Effector memory CD4-positive, alpha-beta T cell (primary cell): ENCODE measurements at places on chromosomes 2 and 18.
A peak's percentile ranks its signal among the peaks of the same experiment; 100 is the strongest.

DNA sequence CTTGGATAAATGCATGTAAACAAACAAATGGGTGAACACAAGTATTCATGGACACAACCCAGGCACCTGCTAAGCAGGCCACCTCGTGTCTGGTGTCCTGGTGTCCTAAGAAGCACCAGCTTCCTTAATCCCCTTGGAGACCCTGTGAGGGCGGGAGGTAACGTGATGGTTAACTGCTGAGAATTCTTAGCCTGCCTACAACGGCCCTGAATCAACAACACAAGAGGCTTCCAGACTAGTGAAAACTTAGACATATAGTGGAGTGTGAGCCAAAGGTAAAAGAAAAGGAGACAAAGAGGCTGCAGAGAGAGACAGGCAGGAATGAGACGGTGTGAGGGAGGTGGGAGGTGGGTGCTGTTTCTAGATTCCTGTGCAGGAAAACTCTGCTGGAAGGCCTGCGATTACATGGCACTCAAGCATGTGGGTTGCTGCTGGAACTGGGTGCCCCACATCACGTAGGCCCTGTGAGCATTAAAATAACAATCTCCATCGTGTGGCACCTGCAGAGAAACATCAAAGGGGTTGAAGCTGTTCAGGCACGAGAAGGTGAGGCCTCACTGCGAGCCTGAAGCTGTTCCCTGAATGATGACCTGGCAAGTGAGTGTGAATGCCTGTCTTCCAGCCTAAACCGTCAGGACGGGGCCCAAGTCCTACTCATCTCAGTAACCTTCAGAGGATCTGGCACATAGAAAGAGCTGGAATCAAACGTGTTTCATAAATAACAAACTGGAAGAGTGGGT is 64.2 kb downstream of the RPL37A start:
- no peaks in the 10 kb centered on the region for H3K4me1 ChIP-seq
- no peak overlapping the region for H3K4me3 ChIP-seq
- no peaks in the 10 kb centered on the region for H3K36me3 ChIP-seq
- H3K27me3 ChIP-seq, result no peaks in the 10 kb centered on the region

- H3K27me3 ChIP-seq, result no peaks in the 10 kb centered on the region
- no peaks in the 10 kb centered on the region for H3K36me3 ChIP-seq
- no peak for DNase-seq
Measured at GRCh38 chr2:140865837-140866236, 1265.0 kb downstream of the LRP1B start.

DNA sequence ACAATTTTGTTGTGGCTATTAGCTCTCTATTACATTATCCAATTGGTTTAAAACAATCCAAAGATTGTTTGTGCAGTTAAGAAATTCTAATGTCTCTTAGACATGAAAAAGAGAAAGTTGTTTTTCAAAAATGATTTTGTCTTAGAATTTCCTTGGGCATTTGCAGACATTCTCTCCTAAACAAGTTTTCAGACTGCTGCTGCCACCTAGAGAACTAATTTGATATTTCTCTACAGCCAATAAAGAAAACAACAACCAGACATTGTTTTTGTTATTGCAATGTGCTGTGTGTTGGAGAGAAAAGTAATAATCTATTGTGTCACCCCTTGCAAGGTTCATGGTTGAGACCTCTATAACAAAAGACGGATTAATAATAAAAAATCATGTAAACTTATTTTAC is 119.0 kb upstream of the SYT4 start:
- H3K4me3 ChIP-seq, result no peak overlapping the region
- H3K27me3 ChIP-seq, result no peaks in the 10 kb centered on the region
- H3K36me3 ChIP-seq, result no peaks in the 10 kb centered on the region
- H3K4me1 ChIP-seq, result no peaks in the 10 kb centered on the region
- DNase-seq, result no peak
- H3K27ac ChIP-seq, result no peak overlapping the region

DNA sequence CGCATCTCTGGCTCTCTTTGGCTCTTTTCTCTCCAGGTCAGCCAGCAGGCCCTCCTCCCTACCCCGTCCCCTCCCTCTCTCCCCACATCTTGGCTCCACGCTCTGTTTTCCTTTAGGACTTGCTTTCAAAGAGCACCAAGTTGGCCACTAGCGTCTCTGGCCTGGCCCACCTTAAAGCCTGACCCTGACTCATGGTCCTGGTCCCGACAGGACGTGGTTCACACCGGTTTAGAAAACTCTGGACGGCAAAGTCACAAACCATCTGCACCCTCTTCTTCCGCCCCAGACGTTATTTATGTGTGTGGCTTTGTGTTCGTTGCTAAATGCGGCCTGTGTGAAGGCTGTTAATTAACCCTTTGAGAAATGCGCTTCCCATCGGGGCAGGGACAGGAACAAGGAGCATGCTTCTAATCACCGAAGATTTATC is 169.0 kb upstream of the HAAO start:
- no peak overlapping the region for H3K27ac ChIP-seq
- no peaks in the 10 kb centered on the region for H3K4me1 ChIP-seq
- no peaks in the 10 kb centered on the region for H3K36me3 ChIP-seq
- DNase-seq, result no peak
- H3K4me3 ChIP-seq, result no peak overlapping the region

DNA sequence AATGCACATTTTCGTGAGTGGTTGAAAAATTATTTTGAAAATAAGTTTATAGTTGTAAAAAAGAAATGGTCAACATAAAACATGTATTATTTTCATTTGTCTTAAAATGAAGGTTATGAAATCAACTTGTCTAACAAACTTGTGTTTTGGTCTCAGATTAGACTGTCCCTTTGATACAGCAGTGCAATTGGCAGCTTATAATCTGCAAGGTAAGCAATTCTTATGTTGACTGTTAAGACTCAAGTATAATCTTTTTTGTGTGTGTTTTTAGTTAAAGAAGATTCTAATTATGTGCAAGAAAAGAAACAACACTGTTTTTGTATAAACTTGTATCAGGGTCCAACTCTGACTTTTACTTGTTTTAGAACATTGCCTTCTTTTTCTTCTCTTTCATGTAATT is 62.7 kb downstream of the EPB41L5 start:
- no peaks in the 10 kb centered on the region for H3K27me3 ChIP-seq
- H3K36me3 ChIP-seq, result no peaks in the 10 kb centered on the region
- H3K4me3 ChIP-seq, result no peak overlapping the region
- no peaks in the 10 kb centered on the region for H3K4me1 ChIP-seq

DNA sequence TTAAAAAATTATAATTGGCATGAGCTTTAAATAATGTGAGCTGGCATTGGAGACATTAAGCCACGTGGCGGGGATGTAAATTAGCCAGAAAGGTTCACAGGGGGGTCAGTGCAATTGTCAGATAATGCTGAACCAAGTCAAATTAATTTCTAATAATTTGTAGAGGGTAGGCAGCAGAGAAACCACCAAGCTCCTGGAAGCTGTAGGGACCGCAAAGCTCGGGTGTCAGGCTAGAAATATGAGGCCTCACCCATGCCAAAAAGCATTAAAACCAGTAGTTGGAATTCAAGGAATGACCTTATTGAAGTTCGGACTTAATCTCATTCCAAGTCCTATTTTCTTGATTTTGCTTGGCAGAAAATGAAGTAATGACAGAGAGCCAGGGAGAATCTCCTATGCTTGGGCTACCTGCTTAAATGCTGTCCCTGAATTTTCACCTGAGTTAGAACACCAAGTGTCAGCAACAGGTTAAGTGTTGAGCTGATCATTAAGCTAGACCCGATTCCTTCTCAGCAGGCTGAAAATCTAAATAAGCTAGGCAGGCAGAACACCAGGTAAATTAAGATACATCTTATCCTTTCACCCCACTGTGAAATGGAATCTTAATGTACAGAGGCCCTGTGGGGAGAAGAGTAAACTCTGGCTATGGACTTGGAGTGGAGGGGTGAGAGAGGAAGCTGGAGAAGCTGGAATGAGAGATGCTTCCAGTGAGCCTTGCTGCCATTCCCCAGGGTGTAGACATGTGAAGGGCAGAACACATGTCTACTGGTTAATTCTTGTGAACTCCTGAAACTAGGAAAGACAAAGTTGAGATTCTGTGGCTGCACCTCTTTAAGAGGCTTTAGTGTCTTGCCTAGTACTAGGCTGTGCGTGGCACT is 520.0 kb downstream of the SLC4A3 start:
- no peak overlapping the region for H3K27ac ChIP-seq
- H3K4me1 ChIP-seq, result no peaks in the 10 kb centered on the region
- H3K36me3 ChIP-seq, result no peaks in the 10 kb centered on the region
- no peak for DNase-seq
- H3K27me3 ChIP-seq, result no peaks in the 10 kb centered on the region

DNA sequence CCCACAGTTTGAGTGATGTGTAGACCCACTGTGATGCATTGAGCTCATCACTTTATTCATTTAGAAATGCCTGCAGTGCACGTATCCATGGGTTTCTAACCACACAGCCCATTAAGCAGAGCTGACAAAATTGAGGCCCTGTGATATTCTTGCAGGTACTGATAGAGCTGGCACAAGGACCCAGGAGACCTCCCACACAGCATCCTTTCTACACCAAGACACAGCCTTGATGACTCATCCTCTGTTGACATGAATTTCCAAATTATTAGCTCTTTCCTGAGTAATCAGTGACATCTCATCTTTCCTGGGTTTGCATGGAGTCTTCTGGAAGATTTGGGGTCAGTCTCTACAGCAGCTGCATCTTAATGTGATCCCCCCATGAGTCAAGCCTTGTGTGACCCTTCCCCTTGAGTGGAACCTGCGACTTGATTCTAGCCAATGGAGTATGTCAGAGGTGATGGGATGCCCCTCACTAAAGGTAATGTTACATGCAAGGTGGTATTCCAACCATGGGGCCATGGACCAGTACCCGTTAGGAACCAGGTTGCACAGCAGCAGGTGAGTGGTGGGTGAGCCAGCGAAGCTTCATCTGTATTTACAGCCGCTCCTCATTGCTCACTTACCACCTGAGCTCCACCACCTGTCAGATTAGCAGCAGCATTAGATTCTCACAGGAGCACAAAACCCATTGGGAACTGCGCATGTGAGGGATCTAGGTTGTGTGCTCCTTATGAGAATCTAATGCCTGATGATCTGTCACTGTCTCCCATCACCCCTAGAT is 181.1 kb upstream of the ARL4C start:
- no peak overlapping the region for H3K27ac ChIP-seq
- no peaks in the 10 kb centered on the region for H3K27me3 ChIP-seq
- H3K36me3 ChIP-seq, result no peaks in the 10 kb centered on the region
- H3K4me3 ChIP-seq, result no peak overlapping the region
- no peak for DNase-seq

DNA sequence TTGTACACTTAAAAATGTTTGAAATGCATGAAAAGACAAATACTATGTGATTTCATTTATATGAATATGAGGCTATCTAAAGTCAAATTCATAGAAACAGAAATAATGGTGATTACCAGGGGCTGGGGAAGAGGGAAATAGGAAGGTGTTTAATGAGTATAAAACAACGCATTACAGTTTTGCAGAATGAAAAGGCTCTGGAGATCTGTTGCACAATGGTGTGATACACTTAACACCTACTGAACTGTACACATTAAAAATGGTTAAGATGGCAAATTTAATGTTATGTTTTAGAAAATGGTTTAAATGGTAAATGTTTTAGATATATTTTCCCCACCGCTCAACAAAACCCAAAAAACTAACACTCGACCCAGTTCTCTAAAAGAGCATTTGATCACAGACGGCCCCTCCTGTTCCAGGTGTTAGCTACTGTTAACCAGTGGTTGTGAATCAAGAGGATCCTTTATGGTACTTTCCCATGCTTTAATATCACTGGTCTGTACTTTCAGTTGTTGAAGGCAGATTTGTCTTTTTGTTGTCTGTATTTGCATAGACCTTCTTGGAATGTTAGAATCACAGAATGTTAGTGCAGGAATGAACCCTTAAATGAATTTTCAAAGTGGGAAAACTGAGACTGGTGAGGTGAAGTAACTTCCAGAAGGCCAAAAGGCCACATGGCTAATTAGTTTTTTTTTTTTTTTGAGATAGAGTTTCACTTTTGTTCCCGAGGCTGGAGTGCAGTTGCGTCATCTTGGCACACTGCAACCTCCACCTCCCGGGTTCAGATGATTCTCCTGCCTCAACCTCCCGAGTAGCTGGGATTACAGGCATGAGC is 10.2 kb downstream of the RAB10 start:
- H3K36me3 ChIP-seq, result peaks cover 3% of the 10 kb centered on the region
- no peak for DNase-seq
- H3K27me3 ChIP-seq, result no peaks in the 10 kb centered on the region
- H3K4me3 ChIP-seq, result peak overlapping the region; percentile 1
- H3K4me1 ChIP-seq, result peaks cover 5% of the 10 kb centered on the region

DNA sequence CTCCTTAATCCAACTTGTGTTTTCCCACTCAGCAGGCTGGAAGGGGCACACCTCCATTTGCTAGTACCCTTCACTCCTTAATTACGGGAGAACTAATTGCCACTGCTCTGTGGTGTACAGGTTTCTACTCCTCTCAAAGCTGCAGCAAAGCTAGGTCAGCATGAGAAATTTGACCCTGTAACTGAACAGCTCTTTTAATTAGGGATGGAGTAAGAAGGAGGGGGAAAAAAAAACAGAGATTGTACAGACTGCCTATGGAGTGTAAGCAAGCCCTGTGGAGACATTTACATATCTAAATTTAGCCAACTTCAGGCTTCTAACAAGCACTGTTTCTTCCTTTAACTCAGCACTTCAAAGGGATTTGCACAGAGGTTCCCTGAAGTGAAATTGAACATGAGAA is 629.7 kb upstream of the SETBP1 start:
- H3K4me3 ChIP-seq, result no peak overlapping the region
- no peak for DNase-seq
- no peaks in the 10 kb centered on the region for H3K36me3 ChIP-seq
- no peaks in the 10 kb centered on the region for H3K27me3 ChIP-seq
- no peak overlapping the region for H3K27ac ChIP-seq

DNA sequence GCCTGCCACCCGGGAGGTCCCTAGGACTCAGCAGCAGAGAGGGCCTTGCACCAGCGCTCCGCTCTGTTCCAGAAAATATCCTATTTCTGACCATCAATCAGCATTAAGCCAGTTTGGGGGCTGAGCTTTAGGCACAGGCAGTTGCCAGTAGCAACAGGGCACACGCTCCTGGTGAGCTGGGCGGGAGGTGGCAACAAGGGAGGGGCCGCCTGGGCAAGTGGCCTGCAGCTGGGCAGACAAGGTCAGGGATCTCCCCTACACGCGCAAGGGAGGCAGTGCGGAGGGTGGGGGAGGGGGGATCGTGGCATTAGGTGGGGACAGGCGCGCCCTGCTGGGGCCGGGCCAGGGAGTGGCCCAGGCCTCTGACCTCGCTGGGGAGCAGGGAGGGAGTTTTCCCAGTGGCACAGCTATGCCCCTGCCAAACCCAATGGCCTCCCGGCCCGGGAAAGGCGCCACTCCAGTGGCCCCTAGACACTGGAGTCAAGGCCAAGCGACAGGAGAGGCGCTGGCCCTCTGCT is 302.8 kb downstream of the NCKAP5 start:
- no peak for DNase-seq
- H3K27ac ChIP-seq, result no peak overlapping the region
- H3K36me3 ChIP-seq, result no peaks in the 10 kb centered on the region
- no peak overlapping the region for H3K4me3 ChIP-seq
- no peaks in the 10 kb centered on the region for H3K27me3 ChIP-seq

DNA sequence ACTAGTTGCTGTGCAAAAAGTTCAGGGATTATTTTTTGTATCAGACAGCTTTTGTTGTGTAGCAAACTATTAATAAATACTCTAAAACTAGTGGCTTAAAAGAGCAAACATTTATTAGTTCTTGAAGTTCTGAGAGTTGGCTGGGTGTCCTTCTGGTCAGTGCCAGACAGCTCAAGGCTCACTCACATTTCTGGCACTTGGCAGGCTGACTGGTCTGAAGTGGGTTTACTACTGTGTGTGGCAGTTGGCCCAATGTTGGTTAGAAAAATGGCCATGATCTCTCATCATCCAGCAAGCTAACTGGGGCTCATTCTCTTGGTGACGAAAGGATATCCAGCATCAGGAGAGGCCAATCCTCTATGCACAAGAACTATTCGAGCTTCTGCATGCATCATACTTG is 71.4 kb upstream of the ZNF385B start:
- no peak overlapping the region for H3K4me3 ChIP-seq
- H3K27me3 ChIP-seq, result no peaks in the 10 kb centered on the region
- H3K36me3 ChIP-seq, result no peaks in the 10 kb centered on the region
- DNase-seq, result no peak
